Muscle of leg (tissue), 16 donors: ENCODE measurements at places on chromosomes 5 and 9.

DNA sequence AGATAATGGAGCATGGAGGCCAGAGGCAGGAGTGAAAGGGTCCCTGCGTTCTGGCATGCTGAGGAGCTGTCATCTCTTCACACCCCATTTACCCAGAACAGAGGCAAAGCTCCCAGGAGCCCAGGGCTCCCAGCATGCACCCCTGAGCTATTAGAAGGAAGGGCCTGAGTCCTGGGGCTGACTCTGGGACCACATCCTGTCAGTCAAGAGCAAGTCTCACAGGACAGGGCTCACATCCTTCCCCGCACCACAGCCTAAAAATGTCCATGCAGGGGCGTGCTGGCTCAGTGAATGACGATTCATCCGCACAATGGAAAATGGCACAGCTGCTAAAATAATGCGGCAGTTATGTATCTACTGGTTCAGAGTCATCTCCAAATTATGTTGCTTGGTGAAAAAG, 31.4 kb downstream of the CAMK2A start:
- DNase-seq, result peak; percentile 91

GRCh38 chr5:74064225-74064624, 438.2 kb downstream of the ARHGEF28 start:
- DNase-seq, result no peak

DNA sequence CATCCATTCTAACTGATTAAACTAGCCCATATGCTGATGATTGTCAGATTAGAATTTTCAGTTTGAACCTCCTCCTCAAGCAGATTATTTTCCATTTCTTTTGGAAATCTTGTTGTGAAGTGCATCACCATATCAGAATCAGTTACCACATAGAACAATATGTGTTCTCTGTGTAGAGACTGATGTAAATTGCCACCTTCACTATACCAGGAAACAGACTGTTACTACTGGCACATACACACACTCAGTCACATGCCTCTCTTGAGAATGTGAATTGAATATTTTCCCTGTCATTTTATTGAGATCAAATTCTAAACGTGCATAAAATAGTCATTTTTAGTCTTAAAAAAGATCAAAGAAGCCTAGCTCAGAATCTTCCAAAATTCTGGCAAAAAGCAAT, 161.4 kb downstream of the ALDH1A1 start:
- DNase-seq, result no peak

DNA sequence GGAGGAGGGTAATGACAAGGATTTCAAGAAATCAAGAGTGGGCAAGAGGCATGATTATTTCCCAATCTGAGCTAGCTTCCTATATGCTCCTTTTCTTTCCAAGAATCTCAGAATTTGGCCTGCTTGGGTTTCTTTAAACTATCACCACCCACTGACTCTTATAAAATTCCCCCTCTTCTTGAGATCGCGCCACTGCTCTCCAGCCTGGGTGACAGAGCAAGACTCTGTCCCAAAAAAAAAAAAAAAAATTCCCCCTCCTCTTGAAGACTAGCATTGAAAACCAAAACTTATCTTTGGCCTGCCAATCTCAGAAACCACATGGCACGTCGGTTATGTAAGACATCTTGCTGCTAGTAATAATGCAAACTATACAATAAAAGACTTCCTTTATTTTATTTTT, 3.4 kb upstream of the DMXL1 start:
- no peak for DNase-seq

DNA sequence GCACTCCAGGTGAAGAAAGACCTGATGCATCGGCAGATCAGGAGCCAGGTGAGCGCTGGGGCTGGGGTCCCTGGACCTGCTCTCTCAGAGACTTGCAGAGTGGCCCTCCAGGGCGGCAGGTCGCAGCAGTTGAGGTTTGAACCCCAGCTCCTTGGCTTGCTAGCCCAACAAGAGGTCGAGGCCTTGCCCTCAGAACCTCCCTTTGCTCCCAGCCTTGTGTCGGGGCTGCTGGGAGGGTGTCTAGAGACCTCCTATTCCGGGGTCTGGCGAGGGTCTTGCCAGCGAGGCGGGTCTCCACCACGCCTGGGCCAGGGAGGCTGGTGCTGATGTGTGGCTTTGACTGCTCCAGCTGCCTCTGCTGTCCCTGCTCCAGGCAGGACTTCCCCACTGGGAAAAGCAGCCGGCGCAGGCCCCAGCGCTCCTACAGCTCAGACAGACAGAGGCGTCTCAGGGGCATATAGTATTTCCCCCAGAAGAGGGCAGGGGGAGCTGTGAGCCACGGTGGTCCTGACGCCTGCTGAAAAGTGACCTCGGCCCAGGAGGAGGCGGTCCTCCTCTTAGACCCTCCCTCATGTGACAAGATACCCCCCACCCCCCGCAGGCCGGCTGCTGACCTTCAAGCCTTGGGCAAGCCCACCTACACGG, 38.3 kb downstream of the LRSAM1 start:
- no peak for DNase-seq

GRCh38 chr5:63247651-63248050, 669.0 kb downstream of the LRRC70 start:
- no peak for DNase-seq

DNA sequence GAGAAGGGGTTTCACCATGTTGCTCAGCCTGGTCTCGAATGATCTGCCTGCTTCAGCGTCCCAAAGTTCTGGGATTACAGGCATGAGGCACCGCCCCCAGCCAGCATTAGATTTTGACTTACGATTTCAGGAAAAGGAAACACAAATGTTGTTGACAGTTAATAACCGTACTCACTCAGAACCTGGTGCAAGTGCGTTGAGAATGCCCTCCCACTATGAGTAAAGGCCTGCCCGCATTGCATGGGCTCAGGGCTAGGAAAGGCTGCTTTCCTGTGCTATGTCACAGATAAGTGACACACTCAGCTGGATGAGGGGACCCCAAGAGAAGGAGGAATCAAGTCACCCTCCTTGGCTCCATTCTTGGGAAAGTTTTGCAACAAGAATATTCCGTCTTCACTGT, 42.4 kb downstream of the NDST1 start:
- DNase-seq, result no peak

- no peak for DNase-seq
Measured at GRCh38 chr5:73295447-73295846, 122.5 kb downstream of the TMEM174 start.

- DNase-seq, result no peak
Measured at GRCh38 chr5:145540375-145540774, 294.8 kb downstream of the PRELID2 start.

GRCh38 chr5:157611571-157612476, 36.2 kb upstream of the ADAM19 start:
- peak; percentile 83 for DNase-seq

- no peak for DNase-seq
Measured at GRCh38 chr5:138668451-138669380, 84.5 kb upstream of the CTNNA1 start.

DNA sequence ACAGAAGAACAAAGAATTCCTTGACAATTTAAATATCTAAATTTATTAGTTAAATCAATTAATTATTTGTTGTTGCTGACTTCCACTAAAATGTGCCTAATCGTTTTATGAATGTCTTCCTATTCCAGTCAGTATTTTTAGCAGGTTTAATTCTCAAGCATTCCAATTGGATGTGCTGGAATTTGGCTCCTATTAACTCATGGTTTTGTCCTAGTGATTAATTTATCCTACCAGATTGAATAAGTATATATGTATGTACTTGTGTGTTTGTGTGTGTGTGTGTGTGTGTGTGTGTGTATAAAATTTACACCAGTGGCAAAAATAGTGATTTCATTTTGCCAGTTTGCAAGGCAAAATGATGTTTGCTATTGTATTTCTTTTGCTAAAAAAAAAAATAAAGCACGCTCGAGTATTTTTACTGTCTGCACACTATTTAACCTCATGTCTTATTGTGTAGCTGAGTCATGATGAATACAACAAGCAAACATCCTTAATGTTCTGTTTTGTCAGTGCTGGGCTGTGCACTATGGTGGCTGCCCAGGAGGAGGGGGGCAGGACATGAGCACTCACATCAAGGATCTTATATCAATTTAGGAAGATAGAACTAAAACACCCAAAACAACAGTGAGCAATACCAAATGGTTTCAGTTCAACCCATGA, 375.5 kb downstream of the PDE4D start:
- peak; percentile 48 for DNase-seq

DNA sequence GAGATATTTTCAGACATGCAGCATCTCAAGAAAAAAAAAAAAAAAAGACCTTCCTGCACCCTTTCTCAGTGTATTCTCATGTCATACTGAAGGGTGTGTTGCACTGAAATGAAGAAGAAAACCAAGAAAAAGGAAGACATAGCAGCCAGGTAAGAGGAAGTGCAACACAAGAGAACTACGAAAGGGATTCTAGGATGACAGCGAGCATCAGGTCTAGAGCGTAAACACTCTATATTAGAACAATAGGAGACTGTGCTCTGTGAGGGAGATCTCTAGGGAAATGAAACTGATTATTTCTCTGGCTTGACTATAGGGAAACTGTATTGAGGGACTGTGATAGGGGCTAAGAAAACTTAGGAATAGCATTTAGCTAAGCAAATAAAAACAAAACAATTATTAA, 30.0 kb downstream of the BTF3 start:
- no peak for DNase-seq

DNA sequence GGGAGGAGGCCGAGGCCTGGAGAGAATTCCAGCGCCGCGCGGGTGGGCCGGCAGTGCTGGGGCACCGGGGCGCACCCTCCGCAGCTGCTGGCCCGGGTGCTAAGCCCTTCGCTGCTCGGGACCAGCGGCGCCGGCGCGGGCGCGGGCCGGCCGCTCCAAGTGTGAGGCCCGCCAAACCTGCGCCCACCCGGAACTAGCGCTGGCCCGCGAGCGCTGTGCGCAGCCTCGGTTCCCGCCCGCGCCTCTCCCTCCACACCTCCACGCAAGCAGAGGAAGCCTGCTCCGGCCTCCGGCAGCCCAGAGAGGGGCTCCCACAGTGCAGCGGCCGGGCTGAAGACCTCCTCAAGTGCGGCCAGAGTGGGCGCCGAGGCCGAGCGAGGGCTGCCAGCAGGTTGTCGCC, 7.7 kb upstream of the SRFBP1 start:
- no peak for DNase-seq

DNA sequence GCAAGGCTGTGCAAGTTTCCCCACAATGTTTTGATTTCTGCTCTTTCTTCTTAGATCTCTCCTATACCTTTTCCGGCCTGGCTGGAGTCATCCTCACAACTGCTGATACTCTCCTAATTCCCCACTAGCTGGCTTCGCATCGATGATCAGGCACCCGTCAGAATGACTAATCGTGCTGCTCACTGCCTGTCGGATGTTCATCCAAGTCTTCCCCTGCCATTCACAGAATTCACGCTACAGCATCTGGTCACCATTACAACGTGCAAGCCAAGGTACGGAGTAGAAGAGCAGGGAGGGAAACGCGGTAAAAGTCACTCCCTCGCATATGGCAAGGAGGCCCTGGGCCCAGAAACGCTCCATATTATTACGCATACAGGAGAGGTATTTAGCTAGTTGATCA, 35.1 kb downstream of the CDH10 start:
- no peak for DNase-seq

- DNase-seq, result no peak
Measured at GRCh38 chr5:77298146-77298545, 87.7 kb downstream of the PDE8B start.

DNA sequence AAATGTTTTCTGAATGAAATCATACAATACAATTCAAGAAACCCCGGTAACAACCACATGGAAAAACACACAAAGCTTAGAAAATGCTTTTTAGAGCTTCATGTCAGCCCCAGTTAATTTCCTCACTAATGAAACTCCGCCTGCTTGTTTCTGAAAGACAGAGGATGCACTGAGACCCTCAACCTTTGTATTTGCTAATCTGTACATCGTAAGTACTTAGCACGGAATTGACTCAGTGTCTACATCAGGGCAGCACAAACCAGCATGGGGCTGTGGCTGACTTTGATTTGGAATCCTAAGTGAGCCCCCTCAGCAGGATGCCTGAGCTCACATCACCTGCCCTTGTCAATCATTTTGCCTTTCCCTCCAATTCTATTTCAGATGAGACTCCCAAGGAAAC, 499.1 kb upstream of the MPDZ start:
- DNase-seq, result peak; percentile 86

DNA sequence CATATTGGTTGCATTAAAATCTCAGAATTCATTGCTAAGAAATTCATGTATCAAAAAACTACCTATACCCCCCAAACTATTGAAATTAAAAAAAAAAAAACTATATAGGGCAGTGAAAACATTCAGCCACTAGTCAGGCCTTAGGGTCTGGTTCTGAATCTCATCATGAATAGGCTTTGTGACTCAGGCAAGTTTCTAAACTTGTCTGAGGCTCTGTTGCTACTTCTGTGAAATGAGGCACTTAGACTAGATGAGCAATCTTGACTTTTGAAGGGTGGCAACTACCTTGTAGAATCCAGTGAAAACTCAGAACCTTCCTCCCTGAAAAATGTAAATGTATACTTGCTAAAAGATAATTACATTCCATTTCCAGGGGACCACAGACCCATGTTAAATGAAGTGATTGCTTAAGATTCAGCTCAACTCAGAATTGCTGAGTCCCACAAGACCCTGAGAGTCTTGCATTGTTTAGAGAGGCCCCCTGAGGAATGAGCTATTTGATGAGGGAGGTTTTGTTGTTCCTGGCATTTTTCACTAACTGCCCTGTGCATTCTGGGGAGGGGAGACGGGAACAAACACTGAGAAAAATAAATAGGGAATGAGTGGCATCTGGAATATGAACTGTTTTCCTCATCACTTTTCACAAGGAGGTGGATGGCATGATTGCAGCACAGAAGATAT, 29.5 kb downstream of the RAI14 start:
- DNase-seq, result no peak

DNA sequence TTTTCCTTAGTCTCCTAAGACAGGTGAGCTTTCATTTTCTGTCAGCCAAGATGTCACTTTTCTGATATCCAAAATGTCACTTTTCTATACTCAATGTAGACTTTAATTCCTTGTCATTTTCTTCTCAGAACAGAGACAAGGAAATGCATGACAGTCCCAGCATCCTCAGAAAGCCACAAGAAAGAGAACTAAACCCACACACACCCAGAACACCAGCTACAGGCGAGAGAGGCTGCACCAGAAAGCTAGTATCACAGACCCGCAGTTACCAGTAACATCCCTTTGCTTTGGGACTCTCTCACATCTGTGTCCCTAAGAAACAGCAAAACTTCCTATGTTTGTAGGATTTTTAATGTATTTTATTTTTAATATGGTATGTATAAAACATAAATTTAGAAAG, 17.1 kb downstream of the TRMO start:
- DNase-seq, result no peak

- DNase-seq, result peak; percentile 39
Measured at GRCh38 chr9:79577969-79578723, 6.4 kb downstream of the TLE4 start.

- no peak for DNase-seq
Measured at GRCh38 chr9:71965403-71965802, 54.0 kb downstream of the C9orf85 start.

- DNase-seq, result peak; percentile 46
Measured at GRCh38 chr5:143585970-143586369, 182.5 kb upstream of the NR3C1 start.

DNA sequence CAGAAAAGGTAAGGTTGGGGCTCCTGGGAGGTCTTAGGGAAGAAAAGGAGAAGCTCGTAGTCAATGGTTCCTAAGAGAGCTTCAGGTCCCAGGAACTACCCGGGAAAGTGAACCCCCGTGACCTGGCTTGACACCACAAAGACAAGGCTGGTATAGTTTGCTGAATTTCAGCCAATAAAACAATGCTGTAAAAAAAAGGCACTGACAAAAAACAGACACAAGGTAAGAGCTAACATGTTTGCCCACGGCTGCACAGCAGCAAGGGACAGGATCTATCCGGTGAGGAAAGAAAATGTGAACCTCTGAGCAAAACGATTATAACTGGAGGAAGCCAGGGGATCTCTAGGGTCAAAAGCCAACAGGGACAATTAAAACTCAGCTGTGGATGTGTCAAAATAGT, 17.1 kb downstream of the SLIT3 start:
- DNase-seq, result no peak

- DNase-seq, result no peak
Measured at GRCh38 chr9:35424356-35425352, 65.3 kb upstream of the RUSC2 start.
